Stimulated activated CD4-positive, alpha-beta T cell treated with anti-CD3 and anti-CD28 coated beads, Interleukin-2, amount 100 ng/mL, for 24 hours (primary cell): ENCODE measurements at places on chromosomes 5 and 9.

- no peak for DNase-seq
Measured at GRCh38 chr5:62489471-62489870, 76.9 kb downstream of the IPO11 start.

DNA sequence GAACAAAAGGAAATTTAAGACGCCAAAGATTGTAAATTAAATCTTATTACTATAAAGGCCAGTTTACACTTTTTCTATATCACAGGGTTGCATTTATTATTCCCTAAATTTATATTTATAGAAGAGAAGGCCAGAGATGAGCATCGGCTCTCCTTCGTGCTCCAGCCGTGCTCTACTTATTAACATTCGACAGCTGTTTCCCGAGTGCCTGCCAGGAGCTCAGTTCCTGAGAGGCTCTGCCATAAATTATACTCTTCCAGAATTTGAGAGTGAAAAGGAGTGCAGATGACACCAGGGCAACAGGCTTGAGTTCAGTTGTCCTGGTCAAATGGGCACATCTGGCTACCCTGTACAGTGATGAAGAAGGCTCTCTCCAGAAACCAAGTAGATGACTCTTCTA lies 70.1 kb downstream of the PCSK5 start:
- DNase-seq, result no peak

DNA sequence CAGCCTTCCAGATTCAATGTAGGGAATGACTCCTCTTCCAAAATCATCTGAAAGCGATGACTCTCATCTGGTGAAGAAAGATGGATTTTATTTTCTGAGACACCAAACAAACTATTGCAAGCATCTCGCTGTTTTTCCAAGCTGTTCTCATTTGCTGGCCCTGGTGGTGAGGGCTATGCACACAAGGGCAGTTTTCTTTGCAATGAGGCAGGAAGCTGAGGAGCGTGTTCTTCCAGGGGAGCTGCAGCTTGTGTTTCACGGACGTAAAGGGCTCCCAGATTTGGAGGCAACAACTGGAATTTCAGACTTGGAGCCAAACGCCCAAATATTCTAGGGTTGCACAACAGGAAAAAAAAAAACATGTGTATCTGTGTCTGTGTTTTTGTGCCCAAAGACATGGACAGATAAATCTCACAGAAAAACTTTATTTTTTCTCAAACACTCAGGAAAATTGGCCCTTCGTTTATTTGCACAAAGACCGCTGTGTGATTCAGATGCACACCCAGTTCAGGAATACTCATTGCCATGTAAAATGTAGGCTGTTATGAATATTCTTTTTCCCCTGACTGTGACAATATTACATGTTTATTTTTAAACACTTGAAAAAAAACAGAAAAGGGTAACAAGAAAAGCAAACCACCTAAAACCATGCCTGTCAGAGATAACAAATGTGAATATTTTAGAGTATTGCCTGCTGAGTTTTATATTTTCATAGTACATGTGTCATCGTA lies 151.3 kb downstream of the GAS1 start:
- no peak for DNase-seq

- DNase-seq, result no peak
Measured at GRCh38 chr9:9538356-9538755, 1074.4 kb downstream of the PTPRD start.

GRCh38 chr5:69167493-69167855 lies 524 bp downstream of the CCNB1 start:
- no peak for DNase-seq

GRCh38 chr5:41347569-41347968 lies 134.2 kb upstream of the C6 start:
- DNase-seq, result no peak

- no peak for DNase-seq
Measured at GRCh38 chr9:34797367-34797766, 87.4 kb upstream of the CCL21 start.

DNA sequence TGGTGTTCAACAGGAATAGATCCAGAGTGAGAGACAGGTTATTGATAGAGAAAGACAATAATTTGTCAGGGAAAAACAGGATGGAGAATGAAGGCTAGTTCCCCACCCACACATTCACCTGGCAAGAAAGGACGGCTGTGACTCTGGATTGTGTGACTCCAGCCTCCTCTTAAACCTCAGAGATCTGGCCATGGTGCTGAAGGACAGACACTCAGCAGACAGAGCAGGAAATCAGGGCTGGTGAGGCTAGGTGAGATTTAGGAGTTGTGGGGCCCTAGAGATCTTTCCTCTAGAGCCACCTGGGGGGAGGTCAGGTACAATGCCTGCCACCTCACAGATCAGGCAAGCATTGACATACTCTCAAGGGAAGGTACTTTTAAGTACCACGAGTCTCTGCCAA lies 15.2 kb downstream of the OR1B1 start:
- no peak for DNase-seq

GRCh38 chr5:77885519-77885918 lies 109.4 kb upstream of the TBCA start:
- DNase-seq, result no peak

DNA sequence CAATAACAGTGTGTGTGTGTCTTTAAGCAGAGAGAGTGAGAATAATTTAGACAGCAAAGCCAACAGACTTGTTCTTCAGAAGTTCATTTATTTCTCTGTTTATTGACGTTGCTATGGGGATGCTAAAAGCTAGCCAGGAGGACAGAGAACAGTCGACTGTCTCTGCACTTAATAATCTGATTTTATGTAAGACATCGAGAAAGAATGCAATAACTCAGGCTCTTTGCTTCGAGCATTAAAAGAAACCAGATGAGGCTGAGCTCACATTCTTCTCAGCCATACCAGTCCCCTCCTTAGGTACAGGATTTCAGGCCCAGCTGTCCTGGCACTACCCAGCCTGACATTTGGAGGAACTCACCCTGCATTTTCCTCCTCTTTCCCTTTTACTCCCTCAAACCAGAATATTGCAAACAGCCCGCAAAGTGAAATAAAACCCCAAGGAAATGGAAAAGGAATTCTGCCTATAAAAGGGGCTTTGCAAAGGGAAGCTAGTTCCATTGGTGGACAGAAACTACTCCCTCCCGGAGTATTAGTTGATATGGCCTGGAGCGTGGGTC lies 44.5 kb upstream of the DPYSL3 start:
- no peak for DNase-seq

DNA sequence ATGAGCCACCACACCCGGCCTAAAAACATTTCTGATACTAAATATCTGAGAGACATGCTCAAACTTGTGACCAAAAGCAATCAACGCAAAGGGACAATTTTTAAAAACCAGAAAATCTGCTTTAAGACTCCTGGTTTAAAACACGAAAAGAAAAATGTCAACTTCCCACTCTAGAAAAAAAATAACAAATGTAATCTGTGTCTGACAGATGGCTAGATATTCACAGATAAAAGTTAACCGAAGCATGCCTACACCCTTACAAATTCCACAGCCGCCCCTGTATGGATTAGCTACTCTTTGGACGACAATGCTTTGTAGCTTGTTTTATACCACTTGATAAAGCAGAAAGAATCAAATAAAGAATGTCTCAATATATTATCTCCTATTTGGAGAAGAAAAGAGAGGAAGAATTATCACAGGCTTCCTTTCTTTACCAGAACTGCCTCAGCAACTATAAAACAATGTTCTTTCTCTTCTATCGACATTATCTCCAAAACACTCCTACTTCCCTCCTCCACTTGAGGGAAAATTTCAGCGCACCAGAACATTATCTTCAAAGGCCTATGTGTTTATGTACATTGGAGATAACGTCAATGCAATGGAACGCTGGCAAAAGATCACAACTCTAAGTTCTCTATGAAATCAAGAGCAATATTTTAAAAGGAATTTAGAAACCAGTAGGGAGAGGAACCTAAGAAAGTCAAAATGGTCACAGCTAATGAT lies 26.2 kb downstream of the CEMIP2 start:
- DNase-seq, result no peak

DNA sequence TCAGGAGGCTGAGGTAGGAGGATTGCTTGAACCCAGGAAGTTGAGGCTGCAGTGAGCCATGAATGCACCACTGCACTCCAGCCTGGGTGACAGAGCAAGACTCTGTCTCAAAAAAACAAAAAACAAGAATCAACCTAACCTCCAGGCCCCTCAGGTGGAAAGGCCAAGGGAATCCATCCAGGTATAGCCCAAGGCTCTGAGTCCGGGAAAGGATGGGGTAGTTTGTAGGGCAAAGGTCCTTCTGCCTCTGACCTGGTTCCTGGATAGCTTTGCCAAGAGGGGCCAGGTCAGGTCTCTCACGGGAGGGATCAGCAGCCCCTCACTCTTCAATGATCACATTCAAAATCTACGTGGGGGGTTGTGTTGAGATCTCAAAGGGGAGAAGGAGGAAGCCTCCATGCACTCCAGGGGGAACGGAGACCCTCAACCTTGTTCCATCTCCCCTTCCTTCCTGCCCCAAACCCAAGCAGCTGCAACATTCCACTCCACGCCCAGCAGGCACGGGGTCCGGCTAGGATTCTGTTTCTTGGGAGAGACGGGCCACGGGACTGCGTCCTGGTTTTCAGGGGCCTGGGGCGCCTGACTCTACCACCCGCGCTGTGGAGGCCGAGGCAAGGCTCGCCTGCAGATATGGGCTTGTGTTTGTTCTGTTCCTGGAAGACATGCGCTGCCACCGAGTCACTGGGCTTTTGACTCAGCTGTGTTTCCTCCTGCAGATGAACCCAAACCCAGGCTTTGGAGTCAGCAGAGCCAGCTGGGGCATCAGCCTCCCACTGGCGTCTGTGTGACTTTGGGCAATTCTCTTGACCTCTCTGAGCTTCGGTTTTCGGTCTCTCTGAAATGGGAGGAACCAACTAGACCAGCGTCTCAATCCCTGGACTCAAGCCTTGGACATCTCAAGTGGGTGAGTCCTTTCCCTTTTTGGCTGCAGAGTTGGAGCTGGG lies 35.5 kb downstream of the PLPP7 start:
- no peak for DNase-seq
